NCI-H1436 treated with DMSO at 0.1 percent for 48 hours (cell line): ENCODE measurements at places on chromosomes 2 and 18.

DNA sequence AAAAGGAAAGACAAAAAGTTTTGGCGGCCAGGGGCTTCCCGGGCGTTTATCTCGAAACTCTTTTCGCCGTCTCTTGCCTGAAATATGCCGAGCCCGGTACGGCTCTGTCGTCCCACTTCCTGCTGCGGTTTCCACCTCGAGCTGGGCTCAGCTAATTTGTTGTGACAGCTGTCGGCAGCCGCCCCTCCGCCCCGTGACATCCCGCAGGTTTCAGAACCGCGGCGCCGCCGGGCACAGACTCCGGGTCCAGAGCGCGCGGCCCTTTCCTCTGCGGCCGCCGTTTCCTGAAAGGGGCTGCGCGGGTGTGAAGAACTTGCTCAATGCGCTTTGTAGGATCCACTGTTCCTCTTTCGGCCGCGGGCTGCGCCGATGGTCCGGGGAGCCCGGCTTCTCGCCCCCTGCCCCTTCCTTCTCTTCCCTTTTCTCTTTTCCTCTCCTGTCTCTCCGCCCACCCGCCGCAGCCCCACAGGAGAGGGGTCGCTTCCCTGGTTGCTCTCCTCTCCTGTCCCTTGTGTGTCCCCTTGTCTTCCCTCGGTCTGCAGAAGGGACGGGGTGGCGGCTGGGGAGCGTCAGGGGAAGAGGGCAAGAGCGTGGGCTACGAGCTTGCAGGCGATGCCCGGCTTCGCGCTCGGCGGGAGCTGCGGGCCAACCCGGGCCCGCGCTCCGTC is 648 bp downstream of the ARID5A start:
- no peak for DNase-seq

DNA sequence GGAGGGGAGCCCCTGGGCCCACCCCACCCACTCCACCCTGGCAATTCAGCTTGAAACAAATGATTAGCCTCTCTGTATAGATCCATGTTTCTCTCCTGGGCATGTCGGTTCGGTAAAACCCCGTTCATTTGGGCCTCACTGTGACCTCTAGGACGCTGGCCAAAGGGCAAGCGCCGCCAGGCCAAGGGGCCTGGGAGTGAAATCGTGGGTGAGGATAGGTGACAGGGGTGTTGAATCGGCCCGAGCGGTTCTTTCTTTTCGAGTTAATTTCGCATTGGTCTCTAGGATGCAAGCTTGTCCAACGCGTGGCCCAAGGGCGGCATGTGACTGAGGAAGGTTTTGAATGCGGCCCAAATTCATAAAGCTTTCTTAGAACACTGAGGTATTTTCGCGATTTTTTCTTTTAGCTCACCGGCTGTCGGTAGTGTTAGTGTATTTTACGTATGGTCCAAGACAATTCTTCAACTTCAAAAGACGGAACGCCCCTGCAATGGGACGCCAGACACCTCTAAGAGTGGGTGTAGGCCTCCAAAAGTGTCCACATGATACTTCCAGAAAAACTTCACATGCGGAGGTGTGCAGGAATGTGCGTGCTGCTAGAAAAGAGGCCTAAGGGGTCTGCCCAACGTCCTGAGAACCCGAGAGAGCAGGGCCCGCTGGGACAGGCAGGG is 9.8 kb upstream of the ARID5A start:
- DNase-seq, result no peak

GRCh38 chr2:676647-677055 is 555 bp downstream of the TMEM18 start:
- DNase-seq, result peak; percentile 86

GRCh38 chr2:216090369-216090786 is 8.7 kb downstream of the TMEM169 start:
- DNase-seq, result no peak

GRCh38 chr18:79400091-79400590 is 4.4 kb downstream of the NFATC1 start:
- DNase-seq, result no peak

DNA sequence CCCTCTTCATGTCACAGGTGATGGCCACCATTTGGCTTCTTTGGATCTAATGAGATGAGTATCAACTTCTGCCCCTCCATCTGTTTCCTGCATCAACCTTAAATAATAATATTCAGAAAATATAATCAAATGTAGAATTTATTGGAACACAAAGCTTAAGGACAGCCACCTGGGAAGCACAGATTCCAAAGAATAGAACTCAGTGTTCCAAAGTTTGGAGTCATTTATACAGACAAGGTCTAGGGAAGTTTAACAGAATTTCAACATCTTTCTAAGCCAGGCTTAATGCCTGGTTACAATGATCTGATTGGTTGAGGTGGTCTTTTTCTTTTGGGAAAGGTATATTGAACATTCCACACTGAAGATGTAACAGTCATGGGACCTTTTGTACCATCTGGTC is 218.0 kb upstream of the PIEZO2 start:
- DNase-seq, result no peak

DNA sequence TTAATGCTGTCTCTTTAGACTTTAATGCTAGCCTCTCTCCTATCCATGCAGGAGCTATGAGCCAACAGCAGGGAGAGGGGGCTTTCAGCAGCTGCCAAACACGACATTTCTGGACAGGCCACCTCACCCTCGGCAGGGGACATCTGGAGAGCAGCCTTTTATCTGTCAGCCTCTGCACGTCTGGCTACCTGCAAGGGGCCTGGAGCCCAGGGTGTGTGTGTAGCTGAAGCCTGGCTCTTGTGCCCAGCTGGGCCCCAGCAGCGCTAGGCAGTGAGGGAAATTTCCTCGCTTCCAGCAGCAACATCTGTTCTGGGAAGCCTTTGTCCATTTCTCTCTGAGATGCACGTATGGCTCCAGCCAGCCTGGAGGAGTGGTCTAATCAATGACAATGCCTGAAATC is 728.7 kb upstream of the ID2 start:
- DNase-seq, result no peak

- no peak for DNase-seq
Observed at GRCh38 chr2:229921101-229921891, 513 bp downstream of the TRIP12 start.

GRCh38 chr2:136319651-136320050 is 201.7 kb upstream of the CXCR4 start:
- DNase-seq, result no peak

- DNase-seq, result no peak
Observed at GRCh38 chr2:106160786-106161261, 33.3 kb downstream of the UXS1 start.

GRCh38 chr2:144405982-144406788 is 113.7 kb downstream of the ZEB2 start:
- DNase-seq, result no peak

DNA sequence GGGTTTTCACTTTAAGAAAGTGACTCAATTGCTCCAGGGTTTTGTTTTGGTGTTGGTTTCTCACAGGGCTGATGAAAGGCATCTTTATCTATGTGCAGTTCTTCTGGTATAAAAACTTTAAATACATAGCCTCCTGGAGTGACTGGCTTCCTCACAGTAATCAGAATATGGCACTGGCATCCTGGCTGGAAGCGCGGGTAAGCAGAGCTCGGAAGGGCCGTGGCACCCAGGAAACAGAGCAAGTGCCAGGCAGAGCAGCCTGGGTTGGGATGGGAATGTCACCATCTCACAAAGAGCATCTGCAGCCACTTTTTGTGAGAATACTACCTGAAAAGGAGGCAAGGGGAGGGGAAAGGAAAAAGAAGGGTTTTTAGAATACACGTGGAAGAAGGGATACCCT is 534.7 kb downstream of the PLCL1 start:
- DNase-seq, result no peak

- no peak for DNase-seq
Observed at GRCh38 chr2:8710951-8711350, 29.1 kb downstream of the ID2 start.

DNA sequence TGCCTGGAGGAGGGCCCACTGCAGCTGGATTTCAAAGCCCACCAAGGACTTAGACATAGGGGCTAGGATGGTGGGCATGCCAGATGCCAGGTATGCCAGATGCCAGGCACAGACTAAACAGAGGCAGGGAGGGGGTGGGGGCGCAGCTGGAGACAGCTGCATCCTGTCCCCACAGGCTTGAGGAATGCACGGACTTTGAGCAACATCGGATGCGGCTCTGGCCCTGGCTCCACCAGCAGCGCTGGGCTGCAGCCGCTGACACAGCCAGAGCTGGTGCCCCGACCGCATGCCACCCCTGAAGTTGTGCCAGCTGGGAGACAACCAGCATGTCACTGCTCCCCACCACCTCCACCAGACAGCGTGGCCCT is 39.5 kb downstream of the AQP12A start:
- DNase-seq, result no peak

DNA sequence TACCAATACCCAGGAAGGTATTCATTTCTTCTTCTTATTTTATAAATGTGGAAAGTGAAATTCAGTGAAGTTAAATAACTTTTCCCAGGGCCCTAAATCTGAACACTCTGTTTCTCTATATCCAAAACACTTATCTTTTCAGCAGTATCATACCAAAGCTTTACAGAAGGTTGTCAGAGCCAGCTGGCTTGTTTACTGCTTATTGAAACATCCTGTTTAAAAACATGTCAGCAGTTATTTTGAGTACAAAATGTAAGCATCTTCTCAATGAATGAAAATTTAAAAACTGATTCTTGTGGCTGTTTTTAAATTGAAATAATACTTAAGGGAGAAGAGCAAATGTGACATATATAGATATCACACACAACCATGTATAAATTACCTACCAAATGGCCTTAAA is 11.3 kb upstream of the CDH19 start:
- no peak for DNase-seq

GRCh38 chr2:184683911-184684310 is 85.6 kb downstream of the ZNF804A start:
- no peak for DNase-seq

DNA sequence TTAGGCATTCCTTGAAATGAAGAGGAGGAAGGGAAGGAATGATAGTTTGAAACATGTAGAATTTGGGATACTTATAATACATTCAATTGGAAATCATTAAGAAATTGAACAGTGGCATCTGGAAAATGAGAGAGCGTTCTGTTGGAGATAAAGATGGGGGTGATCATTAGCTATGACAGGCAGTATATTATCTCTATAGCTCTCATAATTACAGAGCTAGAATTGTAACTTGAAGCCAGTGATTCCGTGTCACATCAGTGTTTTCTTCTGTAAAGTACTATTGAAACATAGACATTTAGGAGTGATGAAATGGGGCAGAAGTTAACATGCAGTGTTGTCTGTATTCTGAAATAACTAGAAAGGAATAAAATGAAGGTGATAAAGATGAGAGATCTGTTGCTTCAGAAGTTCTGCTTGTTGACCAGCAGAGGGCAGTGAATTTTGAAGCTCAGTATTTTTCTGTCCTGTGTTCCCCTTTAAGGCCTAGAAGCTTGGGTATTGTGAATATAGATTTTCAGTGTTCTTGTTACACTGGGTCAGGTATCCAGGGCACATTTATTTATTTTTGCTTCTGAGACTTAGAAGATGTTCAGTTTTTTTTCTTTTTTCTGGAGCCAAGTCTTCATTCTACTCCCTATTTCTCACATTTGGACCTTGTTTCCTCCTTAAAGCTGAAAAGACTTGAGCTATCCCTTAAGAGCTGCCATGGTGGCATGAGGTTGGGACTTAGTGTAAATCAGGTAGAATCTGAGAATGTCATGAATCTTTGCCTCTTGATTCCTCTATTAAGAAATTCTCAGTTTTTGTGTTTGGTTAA is 157.4 kb downstream of the TAF4B start:
- DNase-seq, result peak; percentile 28

DNA sequence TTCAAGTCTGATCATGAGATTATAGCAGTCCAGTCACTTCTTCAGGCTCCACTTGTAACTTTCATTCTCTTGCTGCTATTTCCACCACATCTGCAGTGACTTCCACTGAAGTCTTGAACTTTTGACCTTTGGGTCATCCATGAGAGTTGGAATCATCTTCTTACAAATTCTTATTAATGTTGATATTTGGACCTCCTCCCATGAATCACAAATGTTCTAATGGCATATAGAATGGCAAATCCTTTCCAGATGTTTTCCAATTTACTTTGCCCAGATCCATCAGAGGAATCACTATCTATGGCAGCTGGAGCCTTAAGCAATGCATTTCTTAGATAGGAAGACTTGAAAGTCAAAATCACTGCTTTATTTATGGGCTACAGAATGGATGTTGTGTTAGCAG is 159.4 kb downstream of the LTBP1 start:
- no peak for DNase-seq

- no peak for DNase-seq
Observed at GRCh38 chr18:63087421-63088230, 231.9 kb downstream of the BCL2 start.

- DNase-seq, result no peak
Observed at GRCh38 chr2:62663411-62663810, 42.1 kb upstream of the EHBP1 start.

DNA sequence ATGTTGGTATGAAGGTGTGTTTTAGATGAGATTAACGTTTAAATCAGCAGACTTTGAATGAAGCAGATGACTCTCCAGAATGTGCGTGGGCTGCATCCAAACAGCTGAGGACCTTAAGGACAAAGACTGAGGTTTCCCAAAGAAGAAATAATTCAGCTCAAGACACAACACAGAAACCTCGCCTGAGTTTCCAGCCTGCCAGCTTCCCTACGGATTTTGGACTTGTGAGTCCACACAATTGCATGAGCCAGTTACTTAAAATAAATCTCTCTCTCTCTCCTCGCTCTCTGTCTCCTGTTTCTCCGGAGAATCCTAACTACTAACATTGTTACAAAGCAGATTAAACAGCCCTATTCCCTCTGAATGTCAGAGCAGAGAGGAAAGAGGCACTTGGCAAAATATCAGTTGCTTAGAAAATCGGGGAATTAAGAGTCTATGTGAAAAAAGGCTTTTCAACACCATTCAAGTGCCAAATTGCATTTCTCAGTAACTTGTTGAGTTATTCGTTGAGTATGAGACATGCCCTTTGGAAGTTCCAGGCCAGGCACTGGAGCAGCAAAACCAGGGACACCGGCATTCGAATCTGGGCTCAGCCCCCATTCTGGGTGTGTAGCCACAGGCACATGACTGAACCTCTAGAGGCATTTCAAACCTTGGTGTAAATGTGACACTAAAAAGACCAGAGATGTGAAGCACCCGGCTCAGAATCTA is 174.6 kb upstream of the PID1 start:
- DNase-seq, result no peak

DNA sequence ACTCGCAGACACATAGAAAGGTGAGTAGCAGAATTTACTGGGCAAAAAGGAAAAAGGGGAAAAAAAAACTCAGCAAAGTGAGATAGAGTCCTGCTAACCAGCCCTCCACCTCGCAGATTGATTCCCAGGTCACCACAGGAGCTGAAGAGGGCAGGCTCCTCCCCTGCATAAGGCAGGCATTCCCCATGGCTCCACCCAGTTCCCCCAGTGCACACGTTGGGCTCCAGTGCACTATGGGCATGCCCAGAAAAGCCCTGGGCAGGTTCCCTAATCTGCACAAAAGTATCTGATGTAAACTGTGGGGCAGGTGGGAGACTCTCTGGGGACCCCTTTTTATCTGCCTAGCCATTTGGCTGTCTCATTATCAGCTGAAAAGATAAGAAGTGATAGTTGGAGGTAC is 461.2 kb upstream of the TMEFF2 start:
- DNase-seq, result no peak
